Fibroblast of skin of left quadriceps (primary cell): ENCODE measurements at places on chromosomes 6 and 20.

DNA sequence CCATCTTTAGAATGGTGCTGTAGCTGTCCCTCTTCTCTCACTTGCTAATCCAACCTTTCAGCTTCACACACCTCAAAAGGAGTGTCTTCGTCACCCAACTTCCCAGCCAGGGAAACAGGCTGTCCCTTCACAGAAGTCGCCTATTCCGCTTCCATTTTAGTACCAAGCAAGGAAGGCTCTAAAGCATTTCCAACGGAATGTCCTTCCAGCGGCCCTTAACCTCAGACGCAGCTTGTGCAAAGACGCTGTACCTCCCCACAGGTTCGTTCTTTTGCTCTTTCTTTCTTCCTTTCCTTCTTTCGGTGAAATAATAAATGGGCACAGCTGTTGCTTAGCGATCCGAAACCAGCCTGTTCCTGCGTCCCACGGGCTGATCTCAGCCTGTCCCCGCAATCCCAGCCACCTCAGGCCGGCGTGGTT, 1.5 kb downstream of the PTPRT start:
- no peak for DNase-seq

- no peak for DNase-seq
These were observed 237.7 kb downstream of the HIVEP2 start for GRCh38 chr6:142707255-142707654.

GRCh38 chr20:44666066-44666465, 14.6 kb upstream of the ADA start:
- DNase-seq, result no peak

- no peak for DNase-seq
These were observed 34.9 kb downstream of the CEP43 start for GRCh38 chr6:167034056-167034455.

- DNase-seq, result peak; percentile 46
These were observed 29.0 kb downstream of the ARMC2 start for GRCh38 chr6:108877046-108877751.

DNA sequence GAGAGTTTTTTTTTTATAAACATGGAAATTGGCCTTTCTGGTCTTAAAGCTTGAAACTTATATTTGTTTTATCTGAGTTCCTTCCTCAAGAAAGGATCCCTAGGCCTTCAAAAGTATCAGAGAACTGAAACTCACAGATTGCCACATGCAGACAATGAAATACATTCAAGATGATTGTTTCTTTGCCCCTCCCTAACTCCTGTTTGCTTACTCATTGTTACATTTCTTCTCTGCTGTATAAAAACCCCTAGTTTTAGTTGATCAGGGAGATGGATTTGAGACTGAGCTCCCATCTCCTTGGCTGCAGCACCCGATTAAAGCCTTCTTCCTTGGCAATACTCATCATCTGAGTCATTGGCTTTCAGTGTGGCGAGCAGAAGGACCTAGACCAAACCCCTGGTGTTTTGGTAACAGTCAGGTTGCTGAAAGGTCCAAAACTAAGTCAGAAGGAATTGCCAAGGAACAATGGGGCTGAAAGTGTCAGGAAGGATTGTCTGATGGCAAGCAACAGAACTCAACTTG, 132.3 kb upstream of the SULF2 start:
- no peak for DNase-seq
